ENCODE measurements at places on chromosomes 1 and 21.

- DNase-seq: no peak
These were observed 64.4 kb upstream of the FAM20B start for GRCh38 chr1:178961331-178961730.

DNA sequence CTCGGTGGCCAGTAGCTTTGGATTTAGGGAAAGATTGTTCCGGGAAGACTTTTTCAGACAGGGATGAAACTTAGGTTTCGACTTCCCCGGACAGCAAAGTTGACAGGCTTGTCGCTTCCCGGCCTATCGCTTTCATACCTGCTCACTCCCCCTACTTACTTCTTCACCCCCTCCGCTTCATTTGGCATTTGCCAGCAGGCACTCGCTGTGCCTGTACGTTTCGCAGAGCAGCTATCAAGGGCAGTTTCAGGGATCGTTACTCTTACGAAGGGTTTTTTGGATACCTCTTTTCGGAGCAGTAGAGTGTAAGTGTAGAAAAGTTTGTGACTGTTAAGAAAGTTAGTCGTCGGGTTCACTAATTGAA lies 393 bp downstream of the BLZF1 start:
- DNase-seq: peak; percentile 4

DNA sequence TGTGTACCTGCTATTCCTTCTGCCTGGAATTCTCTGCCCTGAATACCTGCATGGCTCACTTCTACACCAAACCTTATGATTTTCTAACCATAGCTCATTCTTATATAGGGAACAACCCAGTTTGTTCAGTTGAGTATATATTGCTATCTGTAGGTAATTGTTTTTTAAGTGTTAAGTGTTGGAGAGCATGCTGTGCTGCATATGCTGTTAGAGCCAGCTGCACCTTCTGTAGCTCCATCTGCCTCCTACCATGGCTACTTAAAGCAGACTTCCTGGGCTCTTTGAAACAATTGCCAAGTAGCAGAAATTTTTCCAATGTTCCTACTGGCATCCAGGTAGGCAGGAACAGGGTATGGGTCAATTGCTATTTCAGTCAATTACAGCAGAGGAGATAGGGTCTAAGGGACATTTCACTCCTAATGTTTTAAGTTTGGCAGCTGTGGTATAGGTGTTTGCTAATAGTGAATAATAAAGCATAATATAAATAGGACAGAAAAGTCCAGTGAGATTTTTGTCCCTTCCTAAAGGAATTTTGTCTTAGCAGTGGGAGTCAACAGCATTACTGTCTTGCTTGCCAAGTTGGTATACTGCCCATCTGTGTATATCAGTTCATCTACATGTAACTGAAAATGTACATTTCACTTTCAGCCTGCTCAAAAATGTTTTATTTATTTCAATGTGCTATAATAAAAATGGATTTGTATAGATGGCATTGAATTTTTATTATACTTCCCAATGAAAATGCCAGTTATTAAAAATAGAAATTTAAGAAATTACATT lies 34.0 kb upstream of the C1orf115 start:
- DNase-seq: no peak

DNA sequence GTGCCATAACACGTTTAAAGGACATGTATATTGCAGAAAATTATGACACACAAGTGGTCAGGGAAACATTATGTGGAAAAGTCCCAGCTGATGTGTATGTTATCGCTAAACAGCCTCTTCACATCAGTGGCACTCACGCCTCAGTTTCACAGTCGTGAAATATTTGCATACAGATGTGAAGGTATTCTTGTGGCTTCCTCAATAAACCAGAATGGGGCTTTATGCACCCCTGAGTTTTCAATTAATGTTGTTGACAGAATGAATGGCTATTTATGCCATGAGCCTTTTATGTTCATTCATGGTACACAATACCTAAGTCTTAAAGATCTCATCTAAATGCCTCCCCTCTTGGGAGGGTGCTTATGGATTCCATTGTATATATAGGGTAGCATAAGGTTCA lies 202.1 kb upstream of the ADGRL2 start:
- no peak for DNase-seq

DNA sequence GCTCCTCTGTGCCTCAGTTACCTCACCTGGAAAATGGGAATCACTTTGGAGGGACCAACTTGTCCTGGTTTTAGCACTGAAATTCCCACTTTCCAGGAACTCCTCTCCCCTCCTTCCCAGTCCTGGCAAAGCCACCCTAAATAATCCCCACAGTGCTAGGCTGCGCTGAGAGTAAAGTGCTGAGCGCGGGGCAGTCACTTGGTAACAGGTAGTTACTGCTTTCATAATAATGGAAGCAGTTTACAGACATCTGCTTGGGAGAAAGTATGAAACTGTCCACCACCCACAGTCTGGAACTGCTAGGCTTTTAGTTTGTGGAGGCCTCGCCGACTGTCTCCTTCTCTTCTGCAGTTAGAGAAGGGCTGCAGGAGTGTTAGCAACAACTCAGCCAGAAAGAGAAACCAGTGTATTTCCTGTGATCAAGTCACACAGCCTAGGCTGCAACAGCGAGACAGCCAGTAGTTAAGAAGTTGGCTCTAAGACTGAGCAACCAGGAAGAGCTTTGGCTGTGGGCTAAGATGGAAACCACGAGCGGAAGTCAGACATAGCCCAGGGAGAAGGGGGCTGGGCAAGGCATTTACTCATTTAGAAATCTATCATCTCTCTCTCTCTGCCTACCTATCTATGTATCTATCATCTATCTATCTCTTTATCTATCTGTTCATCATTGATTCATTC lies 30.8 kb upstream of the ABCG1 start:
- DNase-seq: no peak

DNA sequence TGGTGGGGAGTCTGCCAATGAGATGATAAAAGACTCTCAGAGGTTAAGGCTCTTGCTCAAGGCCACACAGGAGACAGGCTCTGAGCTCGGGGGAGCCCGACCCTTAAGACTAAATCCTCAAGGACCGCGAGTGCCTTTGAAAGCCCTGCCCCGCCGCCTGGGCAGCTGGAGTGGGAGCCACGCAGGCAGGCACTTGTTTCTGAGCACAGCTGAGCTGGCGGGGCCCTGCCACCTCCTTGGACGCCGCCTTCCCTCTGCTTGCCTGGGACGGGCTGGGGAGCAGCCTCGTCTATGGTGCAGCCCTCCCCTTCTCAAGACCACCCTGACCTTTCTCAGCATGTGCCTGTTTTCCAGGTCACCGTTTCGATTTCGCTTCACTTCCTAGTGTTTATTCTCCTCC lies 169.3 kb downstream of the CAMTA1 start:
- no peak for DNase-seq

- no peak for DNase-seq
These were observed 146.9 kb downstream of the PDE4B start for GRCh38 chr1:65939636-65940035.

GRCh38 chr1:40679165-40679953 lies 12.1 kb upstream of the NFYC start:
- DNase-seq: no peak

DNA sequence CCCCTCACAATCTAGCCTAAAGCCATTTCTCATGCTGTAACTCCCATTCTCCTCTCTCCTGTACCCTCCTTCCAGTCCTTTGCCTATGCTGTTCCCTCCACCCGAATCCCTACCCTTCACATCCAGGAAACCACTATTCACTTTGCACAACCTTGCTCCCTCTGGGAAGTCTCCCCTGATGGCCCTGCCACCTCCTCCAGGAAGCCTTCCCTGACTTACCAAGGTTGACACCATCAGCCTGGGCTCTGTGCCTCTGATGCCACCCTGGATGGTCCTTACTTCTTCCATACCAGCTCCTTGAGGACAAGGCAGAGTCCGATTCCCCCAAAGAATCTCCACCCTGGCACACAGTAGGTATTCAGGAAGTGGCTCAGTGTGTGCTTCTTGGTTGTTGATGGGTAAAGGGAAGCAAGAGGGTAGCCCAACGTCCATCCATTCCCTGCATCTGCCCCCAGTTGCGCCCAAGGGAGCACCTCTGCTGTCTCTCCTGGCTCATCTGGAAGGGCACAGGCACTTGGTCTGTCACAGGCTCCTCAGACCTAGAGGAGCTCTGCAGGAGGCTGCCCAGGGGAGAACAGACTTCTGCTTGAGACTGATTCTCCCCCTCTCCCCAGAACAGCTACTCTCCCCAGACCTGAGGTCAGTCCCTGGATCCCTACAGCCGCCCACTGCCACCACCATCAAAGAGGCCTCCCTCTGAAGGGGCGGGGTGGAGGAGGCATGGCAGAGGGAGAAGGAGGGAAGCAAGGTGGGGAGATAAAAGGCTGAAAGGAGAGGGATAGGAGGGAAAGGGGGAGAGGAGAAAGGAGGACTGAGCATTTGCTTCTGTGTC lies 36.1 kb upstream of the ZC3H12A start:
- DNase-seq: no peak
